ENCODE measurements at places on chromosomes 13 and 19. TPM values are rescaled to one million over a fixed set of nuclear protein-coding genes. Genes with fewer than 3 reads are reported as not detected.

The TCF3 gene
- 20.0 TPM for total RNA-seq

The ZC3H13 gene
- total RNA-seq, result 31.4 TPM

The TMEM238 gene
- total RNA-seq, result 1.0 TPM

The ZNF728 gene
- 4.1 TPM for total RNA-seq

GRCh38 chr19:38375098-38375493 is 725 bp downstream of the PSMD8 start:
- no peak for DNase-seq

GRCh38 chr19:51325161-51325976 is 13.9 kb downstream of the IGLON5 start:
- DNase-seq, result no peak

- DNase-seq, result no peak
Measured at GRCh38 chr13:45195421-45195820, 5.4 kb downstream of the KCTD4 start.
